OCI-LY7 (cell line): ENCODE measurements at places on chromosomes 4 and X. TPM values are rescaled to one million over a fixed set of nuclear protein-coding genes. Genes with fewer than 3 reads are reported as not detected.

GRCh38 chr4:74531963-74532794 is 87.2 kb downstream of the AREG start:
- peak; percentile 22 for DNase-seq

DNA sequence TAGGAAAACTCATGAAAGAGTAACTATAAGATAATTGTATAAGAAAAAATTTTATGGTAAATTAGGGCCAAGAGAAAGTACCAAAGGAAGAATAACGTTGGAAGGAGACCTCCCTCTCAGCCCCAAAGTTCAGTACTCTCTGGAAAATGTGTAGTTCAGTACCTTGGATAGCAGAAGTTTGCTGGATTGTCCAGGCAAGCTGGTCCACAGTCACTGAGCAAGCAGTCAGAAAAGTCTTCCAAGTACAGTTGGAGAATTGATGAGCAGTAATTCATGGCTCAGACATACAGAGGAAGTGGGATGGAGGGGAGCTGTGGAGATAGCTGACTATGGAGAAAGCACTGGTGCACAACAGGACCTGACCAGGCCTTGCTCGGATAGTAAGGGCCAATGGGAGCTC is 598.2 kb upstream of the NDST4 start:
- DNase-seq, result no peak

SMIM10L2A gene
- 0.13 and 0.19 TPM in 2 replicates for total RNA-seq

DNA sequence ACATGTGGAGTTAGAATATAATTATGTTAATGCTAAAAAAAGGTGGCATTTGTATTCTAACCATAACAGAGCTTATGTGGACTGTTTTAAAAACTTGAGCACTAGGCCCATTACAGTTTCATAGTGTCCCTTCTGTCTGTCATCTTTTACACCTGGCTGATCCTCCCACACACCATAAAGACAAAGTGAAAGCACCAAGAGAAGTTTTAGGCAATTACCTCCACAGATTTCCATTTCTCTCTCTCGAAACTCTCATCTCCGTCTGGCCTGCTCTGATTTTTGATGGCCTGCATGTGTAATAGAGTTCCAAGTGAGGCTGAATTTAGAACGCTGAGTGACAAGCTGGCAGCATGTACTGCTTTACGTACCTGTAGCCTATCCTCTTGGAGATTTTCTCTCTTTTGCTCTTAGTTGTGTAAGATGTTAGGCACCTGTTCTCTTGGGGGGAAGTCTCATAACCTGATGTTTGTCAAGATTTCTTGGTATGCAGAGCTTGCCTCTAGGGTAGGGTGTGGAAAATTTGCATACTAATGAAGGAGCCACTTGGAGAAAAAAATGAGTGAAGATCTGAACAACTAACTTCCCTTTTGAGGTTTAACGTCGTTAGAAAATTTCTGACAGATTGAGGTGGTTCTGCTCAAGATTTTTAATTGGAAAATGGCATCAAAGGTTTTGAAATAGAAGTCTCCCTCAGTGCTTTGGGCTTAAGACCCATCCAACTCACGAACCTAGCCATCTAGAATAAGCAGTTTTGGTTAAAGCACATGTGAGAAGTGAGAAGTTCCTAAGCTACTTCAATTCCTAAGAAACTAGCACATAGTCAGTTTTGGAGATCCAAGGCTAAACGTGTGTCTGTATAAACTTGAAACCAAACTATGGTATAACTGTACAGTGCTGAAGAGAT is 57.6 kb upstream of the RAP1GDS1 start:
- DNase-seq, result no peak

GRCh38 chr4:8392591-8393190 is 47.8 kb downstream of the ACOX3 start:
- peak; percentile 26 for DNase-seq

DNA sequence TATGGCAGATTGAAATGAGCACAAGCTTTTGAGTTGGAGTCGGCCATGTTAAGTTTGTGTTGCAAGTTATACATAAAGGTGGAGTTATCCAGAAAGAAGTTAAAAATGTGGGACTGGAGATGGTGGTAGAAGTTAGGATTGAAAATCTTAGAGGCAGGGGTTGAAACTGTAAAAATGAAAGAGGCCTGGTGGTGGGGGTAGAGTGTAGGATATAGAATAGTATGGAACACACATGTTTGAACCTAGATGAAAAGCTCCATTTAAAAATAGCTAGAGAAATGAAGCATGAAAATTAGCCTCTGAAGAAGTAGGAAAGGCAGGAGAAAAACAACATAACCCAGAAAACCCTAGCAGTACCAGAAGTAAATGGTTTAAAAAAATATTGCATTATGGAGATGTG is 131.8 kb upstream of the ENPEP start:
- no peak for DNase-seq
